ENCODE measurements at places on chromosomes 12 and 14.
A peak's percentile ranks its signal among the peaks of the same experiment; 100 is the strongest.

DNA sequence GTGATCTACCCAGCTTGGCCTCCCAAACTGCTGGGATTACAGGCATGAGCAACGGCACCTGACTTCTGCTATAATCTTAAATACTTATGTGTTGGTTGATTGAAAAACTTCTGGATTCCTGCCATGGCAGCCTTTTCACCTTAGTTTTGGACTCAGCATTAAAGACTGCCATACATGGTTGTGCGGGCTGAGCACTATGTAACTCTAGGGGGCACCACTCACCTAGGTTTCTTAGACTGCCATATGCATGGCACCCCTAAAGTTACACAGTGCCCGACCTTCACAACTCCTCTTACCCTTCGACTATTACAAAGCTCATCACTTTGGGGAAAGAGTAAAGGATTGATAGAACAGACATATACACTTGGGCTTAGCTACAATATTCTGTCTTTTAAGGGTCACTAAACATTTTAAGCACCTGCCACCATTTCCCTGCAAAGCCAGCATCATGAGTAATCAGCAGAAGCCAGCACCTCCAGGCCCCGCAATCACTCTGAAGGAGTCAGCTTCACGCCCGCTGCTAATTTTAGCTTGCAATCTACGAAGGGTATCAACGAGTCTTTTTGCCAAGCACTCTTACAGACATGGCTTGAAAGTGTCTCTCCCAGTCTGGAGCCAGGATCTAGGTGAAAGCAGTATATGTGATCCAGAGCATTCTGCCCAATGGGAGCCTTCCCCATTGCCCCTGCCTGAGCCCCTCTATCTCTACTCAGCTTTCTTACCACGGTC lies 59.8 kb downstream of the SUDS3 start:
- no peak for DNase-seq

- DNase-seq, result no peak
Observed at GRCh38 chr12:30624009-30624408, 71.7 kb downstream of the IPO8 start.

DNA sequence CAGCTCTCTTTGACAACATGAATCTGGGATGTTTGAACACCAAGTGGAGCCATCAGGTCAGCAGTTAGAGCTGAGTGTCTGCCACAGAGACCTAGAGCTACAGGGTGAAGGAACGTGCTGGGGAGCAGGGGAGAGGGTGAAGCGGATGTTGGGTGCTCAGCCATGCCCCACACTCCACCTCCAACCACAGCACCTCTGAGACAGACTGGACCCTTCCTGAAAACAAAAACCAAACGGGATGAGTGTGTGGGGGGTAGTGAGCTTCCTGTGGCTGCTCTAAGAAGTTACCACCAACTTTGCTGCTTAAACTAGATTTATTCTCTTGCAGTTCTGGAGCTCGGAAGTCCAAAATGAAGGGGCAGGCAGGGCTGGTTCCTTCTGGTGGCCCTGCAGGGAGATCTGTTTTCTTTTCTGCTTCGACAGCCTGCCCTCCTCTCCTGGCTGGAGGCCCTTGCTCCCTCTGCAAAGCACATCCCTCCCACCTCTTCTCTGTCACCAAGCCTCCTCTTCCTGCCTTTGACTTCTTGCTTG lies 5.6 kb upstream of the GOLGA3 start:
- DNase-seq, result no peak

DNA sequence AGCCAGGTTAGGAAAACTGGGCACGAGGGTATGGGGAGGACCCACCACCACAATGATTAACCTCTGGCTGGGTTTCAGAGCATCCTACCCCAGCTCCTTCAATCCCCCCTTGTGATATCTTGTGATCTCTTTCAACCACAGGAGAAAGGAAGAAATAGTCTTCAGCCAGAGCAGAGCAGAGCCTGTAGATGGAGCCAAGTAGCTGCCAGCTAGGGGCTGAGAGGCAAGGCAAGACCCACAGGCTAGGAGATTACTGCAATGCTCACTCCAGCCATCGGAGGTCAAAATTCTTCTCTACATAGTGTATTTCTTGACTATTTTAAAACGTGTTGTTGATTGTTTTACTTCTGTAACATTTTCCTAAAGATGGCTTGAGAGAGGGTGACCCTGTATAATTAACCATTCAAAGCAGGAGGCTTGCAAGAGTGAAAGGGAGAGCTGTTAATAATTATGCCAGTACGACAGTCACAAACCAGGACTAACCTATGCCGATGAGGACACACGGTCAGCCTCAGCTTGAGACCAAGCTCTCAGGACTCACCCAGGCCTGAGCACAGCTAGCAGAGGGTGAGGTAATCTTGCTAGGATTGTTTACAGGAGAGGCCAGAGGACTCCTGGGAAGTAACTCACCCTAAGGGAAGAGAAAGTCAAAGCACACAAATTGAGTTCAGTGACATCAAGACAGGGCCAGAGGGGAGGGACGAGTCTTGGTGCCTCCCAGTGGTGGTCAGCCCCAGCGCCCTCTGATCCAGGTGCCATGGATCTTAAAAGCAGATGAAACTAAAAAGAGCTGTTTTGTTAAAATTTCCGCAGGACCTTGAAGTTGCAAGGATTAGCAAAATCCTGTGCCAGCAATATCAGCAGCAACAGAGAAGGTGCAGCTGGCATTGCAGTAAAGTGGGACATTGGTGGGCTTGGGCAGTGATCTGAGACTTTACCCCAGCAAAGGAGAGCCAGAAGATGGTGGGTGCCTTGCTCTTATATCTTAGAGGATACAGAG lies 29.8 kb upstream of the CDKN3 start:
- DNase-seq, result peak; percentile 47

DNA sequence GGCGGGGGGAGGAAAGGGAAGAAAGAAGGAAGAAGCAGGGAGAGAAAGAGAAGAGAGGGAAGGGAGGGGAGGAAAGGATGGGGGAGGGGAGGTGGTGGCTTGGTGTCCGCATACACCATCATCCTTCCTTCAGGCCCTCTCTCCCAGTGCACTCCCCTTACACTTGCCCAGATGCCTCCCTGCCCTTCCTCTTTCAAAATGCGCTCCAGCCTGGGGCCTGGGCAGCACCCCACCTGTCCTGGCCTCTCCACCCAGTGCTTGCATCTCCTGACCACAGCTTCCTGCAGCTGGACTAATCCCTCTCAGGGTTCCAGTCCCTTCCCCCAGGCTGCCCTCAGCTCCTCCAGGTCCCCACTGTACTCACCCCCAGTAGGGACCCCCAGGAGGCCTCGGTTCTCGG lies 12.6 kb upstream of the DIO3 start:
- no peak for DNase-seq

- DNase-seq, result no peak
Observed at GRCh38 chr12:60468546-60468945, 872.7 kb downstream of the SLC16A7 start.

DNA sequence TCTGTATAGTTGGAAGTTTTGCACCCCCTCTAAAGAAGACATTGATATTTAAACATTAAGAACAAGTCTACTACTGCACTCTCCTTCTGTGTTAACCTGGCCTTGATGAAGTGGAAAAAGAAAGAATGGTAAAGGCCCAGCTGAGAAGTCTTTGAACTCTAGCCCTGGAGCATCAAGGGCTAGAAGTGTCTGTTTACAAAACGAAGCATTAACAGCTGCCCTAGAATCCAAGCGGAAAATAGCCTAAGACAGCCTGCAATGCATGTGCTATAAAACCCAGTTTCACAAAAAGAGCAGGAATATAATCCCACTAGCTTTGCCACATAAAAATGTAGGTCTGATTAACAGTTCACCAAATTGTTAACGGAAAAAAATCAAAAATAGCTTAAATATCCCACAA lies 60.5 kb downstream of the NUMB start:
- DNase-seq, result no peak

DNA sequence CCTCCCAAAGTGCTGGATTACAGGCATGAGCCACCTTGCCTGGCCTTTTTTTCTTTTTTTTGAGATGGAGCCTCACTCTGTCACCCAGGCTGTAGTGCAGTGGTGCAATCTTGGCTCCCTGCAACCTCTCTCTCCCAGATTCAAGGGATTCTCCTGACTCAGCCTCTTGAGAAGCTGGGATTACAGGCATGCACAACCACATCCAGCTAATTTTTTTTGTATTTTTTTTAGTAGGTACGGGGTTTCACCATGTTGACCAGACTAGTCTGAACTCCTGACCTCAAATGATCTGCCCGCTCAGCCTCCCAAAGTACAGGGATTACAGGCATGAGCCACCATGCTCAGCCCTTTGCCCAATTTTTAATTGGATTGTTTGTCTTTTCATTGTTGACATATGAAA lies 58.0 kb downstream of the SINHCAF start:
- DNase-seq, result no peak

GRCh38 chr14:30153717-30154116 lies 226.1 kb upstream of the PRKD1 start:
- no peak for DNase-seq

- DNase-seq, result no peak
Observed at GRCh38 chr12:46839964-46840363, 14.2 kb upstream of the SLC38A4 start.

GRCh38 chr12:108257610-108258106 lies 81.5 kb downstream of the CMKLR1 start:
- no peak for DNase-seq

GRCh38 chr14:104707608-104708595 lies 16.1 kb upstream of the ADSS1 start:
- no peak for DNase-seq

Data from HAP-1 (cell line).